ENCODE measurements at places on chromosomes 2 and 18.

- no peak for DNase-seq
Observed at GRCh38 chr2:191572319-191572718, 105.6 kb upstream of the NABP1 start.

DNA sequence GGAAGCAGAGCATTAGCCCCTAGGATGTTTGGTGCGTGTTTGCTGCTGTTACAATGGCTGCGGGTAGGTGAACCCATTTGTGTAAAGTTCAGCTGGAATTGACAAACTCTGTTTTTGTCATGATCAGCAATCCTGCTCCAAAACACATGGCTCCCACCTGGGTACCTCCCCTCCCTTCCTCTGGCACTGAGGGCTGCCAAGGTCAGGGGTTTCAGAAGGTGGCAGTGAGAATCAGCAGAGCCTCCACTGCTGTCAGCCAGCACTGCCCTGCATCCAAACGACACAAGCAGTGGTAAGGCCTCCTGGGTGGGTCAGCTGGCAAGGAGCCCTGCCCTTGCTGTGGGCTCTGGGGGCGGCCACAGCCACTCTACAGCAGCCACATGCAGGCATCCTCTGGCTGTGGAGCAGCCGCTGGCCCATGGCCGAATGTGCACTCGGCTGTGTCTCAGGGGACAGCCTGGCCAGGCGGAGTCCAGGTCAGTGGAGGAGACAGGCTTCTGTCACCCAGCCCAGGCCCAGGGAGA is 32.8 kb upstream of the LDLRAD4 start:
- no peak for DNase-seq

DNA sequence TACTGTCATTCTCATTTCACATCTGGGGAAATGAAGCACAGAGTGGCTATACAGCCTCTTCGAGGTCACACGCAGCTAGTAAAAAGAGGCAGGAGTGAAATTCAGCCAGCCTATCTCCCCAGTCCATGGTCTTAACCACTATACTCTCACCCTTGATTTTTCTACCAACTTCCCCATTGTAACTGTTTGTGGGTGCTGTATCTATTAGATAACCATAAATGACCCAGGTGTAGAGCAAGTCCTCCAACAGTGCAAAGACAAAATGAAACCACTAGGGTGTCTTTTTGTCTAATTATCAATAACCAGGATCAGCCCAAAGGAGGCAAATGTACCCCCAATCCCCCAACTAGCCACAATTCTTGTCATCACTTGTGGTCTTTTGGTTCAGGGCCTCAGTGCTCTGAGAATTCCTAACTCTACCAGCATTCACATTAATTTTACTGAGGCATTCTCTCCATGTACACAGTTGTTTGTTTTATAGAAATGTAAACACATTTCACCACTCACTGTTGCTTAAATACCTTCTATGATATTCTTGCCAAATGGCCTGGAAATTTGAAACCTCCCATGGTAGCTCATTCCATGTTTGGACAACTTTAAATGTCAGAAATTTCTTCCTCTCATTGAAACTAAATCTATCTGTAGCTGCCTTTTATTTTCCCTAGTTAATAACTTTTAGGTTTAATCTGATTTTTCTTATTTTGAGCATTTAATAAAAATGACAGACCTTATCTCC is 58.7 kb downstream of the SLC40A1 start:
- no peak for DNase-seq

DNA sequence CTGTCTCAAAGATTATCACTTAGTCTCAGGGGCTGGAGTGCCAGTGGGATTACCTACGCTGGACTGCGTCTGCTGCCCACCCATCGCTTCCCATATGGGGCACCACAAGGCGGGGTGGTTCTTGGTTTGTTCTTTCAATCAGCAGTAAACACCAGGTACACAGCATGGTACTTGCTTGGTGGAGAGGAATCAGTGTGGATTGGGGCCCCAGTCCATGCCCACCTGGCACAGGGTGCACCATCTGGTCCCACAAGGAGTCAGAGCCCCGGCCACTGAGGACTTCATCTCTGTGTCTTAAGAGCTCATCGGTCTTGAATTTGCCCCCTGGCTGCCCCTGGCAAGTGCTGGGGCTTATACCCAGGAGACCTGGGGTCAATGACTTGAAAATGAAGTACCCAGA is 96.2 kb downstream of the GLI2 start:
- no peak for DNase-seq

DNA sequence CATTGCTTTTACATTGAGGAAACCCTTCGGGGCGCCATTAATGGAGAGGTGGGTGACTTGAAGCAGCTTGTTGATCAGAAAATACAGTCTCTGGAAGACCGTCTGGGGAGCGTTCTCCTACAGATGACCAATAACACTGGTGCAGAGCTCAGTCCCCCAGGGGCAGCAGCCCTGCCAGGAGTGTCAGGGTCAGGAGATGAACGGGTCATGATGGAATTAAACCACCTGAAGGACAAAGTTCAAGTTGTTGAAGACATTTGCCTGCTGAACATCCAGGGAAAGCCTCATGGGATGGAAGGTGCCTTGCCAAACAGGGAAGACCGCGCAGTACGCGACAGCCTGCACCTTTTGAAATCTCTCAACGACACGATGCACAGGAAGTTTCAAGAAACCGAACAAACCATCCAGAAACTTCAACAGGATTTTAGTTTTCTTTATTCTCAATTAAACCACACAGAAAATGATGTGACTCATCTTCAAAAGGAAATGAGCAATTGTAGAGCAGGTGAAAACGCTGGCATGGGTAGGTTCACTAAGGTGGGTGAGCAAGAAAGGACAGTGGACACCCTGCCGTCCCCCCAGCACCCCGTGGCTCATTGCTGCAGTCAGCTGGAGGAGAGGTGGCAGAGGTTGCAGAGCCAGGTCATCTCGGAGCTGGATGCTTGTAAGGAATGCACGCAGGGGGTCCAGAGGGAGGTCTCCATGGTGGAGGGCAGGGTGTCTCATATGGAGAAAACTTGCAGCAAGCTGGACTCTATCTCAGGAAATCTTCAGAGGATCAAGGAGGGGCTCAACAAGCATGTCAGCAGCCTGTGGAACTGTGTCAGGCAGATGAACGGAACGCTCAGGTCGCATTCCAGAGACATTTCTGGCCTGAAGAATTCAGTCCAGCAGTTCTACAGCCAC is 45.0 kb downstream of the EMILIN2 start:
- DNase-seq: no peak

- no peak for DNase-seq
Observed at GRCh38 chr18:23498877-23499276, 4.4 kb upstream of the RMC1 start.

DNA sequence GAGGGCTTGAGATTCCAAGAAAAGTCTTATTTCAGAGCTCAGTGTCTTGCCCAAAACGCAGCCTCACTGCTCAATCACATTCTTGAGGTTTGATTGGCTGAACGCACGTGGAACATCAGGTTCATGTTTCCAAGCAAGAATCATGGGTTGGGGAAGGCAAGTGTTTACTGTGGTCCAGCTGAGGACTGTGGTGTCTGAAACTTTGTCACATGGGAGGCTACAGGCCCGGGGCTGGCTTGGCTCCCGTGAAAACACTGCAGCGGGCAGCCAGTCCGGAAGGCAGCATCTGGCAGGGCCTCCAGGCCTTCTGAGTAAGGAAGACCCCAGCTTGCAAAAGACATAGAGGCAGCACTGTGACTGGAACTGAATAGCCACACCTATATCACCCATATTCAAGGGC is 84.7 kb downstream of the POLR1A start:
- DNase-seq: no peak

- no peak for DNase-seq
Observed at GRCh38 chr18:38801640-38802039, 1236.0 kb upstream of the CELF4 start.

- DNase-seq: no peak
Observed at GRCh38 chr18:70294471-70295191, 5.8 kb downstream of the SOCS6 start.

DNA sequence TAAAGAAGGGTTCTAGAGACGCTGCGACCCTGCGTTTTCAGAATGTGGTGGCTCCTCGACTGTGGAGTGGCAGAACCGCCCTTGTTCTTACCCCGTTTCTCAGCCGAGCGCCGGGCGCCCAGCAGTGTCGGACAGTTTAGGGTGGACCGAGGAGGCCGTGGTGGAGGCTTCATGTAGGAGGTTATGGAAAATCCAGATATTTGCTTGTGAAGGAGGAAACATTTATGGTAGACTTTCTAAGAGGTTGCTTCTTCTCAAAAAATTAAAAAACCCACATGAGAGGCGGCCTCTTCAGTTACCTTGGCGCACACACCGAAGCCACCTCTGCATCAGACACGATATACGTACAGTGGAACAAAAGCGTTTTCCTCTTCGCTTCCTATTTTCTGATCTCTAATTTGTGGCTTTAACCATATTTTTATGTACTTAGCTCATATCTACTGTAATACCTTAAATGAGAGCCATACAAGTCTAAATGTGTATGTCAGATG is 120.8 kb downstream of the NFATC1 start:
- DNase-seq: no peak

DNA sequence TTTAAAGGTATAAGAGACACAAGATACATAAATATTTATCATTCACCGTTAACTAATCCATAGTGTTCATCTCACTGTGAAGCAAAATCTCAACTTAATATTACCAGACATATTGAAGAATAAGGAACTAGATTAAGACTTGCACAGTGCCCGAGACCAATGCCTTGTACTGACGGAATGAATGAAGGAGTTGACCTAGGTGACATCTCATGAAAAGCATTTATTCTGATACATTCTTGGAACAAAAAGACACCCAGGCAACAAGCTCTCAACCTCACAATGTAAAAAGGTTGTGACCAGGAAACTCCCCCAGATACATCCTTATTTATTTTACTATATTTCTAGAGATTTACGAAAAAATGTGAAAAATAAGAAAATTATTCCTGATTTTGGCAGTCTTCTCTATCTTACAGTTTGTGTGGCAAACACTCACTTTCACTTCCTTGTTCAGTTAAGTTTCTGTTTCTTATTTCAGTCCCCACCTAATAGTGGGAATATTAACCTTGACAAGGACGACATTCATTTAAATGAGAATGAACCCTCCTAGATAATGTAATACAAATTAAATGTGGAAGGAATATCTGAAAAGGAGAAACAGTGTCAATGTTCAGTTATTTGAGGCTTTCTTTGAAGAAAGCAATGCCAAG is 28.4 kb downstream of the M1AP start:
- DNase-seq: no peak

GRCh38 chr2:56013475-56013874 is 89.9 kb upstream of the EFEMP1 start:
- no peak for DNase-seq

DNA sequence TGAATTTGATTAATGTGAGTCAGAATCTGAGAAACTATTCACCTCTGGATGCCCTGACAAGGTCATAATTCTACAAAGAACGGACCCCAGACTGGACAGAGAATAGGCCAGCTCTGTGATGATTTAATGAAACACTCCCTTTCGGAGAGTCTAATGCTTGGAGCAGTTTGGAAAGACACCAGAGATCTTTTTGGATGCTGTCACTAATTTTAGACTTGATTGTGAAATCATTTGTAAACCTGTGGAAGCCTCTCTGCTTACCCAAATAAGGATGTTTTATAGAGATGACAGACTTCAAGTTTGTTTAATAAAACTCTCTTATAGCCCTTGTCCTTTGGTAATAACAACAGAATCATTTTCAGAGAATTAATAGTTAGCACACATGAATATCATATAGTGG is 83.5 kb downstream of the MYL12B start:
- no peak for DNase-seq

DNA sequence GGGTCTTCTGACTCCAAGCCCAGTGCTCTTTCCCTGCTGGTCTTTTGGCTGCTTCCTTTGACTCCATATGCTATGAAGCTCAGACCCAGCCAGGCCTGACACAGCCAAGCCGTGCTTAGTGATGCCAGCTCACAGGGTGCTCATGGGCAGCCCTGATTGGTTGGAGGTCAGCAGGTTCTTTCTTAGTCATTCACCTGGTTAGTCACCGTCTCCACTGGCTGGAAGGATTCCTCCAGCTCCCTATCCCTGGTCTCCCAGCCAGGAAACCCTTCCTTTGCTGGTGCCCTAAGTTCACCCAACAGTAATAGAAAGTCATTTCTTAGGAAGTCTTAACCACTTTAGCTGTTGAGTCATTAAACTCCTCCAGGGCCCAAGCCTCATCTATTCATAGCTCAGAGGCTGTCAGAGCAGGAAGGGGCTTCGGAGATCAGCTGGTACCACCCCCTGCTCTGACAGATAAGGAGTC is 3.9 kb downstream of the KCNK3 start:
- DNase-seq: no peak

- no peak for DNase-seq
Observed at GRCh38 chr2:42823744-42824453, 31.5 kb upstream of the HAAO start.

GRCh38 chr18:79947054-79947755 is 4.2 kb downstream of the SLC66A2 start:
- DNase-seq: no peak
